ENCODE measurements at places on chromosomes 5 and 9.

DNA sequence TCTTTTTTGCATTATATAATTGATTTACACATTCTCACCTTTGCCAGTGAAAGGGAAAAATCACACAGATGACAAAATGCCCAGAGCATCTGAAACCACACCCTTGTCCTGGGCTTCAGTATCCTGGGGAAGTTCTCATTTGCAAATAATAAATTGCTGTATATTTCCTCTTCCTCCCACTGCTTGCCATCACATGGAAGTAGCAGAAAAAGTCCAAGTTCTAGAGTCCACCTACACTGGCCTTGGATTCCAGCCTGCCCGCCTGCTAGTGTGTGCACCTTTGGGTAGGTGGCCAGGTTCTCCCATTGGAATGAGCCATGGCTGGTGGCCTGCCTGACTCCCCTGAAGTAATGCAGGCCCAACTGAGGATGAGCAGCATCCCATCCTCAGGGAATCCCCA lies 149.4 kb downstream of the GADD45G start:
- no peak for DNase-seq

DNA sequence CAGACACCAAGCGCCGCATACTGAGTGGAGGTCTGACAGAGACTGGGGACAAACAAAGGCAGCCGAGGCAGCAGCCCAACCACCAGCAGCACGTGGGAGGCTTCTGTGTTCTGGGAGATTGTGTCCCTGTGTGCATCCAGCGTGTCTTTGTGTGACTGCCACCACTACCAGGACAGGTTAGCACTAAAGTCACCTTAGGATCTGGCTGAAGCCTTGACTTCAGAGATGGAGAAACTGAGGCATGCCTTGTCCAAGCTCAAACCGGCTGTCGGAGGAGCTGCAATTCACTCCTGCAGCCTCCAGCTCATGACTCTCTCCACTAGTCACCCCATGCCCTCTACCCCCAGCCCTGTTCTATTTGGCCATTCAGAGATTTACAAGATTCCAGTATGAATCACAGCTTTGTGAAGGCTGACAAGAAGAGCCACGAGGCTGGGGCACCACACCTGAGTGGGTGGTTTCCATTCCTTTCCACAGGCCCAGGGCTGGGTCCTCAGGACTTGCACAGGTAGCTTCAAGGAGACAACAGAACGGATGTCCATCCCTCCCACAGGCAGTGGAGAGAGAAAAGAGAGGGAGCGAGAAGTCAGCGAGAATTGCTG lies 69.3 kb downstream of the SHB start:
- DNase-seq: no peak

GRCh38 chr5:132689513-132689912 lies 15.7 kb downstream of the IL4 start:
- no peak for DNase-seq

DNA sequence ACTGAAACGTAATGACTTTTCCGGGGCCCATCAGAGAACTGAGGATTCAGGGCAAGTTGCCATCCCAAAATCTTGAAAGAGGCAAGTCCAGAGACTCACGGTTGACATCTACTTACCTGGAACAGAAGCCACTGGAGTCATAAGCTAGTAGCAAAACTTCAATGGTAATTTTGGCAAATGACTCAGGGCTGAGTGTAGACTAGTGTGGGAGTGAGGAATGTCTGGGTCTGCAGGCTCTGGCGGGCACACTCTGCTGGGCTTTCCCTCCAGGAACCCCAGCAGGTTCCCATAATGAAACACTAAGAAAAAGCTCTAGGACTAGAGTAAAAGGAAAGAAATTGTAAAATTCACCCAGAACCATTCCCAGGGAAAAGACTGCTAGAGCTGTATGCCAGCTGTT lies 122.9 kb upstream of the NFIL3 start:
- DNase-seq: no peak

DNA sequence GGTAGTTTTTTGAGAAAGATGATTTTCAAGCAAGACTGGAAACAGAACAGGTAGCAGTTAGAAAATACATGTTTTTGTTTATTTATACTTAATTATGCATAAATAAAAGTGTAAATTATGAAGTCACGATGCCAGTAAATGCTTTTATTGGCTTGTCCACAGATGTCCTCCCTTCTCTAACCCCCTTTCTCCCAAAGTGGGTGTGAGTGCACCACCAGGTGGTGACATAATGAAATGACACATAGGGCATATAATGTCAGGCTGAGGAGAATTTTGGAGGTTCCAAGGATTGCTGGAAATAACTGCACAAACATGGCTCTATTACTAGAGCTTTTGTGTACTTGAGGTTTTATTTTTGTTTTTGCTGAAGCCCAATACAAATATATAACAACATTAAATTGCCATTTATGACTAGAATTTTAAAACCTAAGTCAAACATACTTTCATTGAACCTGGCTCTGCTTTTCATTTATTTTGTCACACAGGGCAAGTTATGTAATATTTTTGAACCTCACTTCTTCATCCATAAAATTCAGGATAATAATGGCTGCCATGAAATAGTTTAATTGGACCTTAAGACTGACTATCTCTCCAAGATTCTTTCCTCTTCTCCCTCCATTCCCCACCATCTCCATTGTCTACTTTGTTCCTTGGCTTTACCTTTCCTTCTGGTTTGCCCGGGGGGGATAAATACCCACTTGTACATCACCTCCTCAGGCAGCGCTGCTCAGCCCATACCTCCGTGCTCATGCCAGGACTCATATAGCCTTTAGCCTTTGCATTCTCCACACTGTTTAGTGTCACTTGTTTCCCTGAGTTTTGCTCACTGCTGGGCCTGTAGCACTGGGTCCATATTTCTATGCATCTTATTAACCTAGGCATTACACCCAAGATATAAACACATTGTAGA lies 168.8 kb downstream of the PDE4D start:
- DNase-seq: no peak

GRCh38 chr9:8571643-8572042 lies 772.1 kb upstream of the DMAC1 start:
- DNase-seq: no peak

DNA sequence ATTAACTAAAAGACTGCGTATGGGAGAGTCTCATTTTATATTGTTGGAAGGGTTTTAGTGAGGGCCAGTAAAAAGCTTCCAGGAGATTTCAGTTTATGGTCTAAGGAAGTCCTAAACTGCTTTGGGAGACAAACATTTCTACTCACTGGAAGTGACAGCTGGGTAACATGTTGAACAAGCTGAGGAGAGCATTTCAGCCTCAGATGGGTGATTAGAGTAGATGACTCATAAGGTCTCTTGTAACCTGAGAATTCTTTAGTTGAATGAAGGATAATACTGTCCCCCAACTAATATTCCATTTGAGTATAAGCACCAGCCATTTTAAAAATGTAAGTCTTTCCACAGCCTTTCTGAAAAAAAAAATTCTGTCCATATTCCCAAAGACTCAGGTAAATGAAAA lies 218.0 kb upstream of the C9orf72 start:
- DNase-seq: no peak

- DNase-seq: no peak
These were observed 4.5 kb downstream of the RALGDS start for GRCh38 chr9:133116346-133117231.

- no peak for DNase-seq
These were observed 455.1 kb upstream of the RGMB start for GRCh38 chr5:98318386-98318785.

GRCh38 chr9:133897675-133898074 lies 94.4 kb downstream of the VAV2 start:
- DNase-seq: no peak
